ENCODE measurements at places on chromosomes 5 and 9.

GRCh38 chr5:66718374-66719002 lies 122.3 kb downstream of the MAST4 start:
- DNase-seq: no peak

GRCh38 chr5:172052450-172053236 lies 46.2 kb upstream of the FBXW11 start:
- no peak for DNase-seq

- DNase-seq: no peak
Observed at GRCh38 chr5:107361945-107362344, 308.8 kb downstream of the EFNA5 start.

- no peak for DNase-seq
Observed at GRCh38 chr5:175305251-175305650, 138.7 kb downstream of the DRD1 start.

DNA sequence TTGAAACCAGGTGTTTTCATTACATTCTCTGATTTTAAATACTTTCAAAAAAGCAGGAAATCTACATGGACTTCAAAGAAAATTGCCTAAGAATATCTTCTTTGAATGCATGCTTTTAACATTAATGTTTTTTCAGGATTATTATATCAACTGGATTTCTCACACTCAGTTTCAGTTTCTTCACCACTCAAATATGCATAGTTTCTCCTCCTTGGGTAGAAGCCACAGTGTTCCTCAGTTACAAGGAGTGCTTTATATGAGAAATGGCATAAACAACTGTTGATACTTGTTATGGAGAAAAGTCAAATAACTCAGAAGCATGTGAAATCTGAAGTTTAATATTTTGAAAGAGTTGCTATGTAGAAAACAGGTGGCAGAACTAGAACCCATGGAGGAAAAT lies 196.9 kb downstream of the DMRTA1 start:
- DNase-seq: no peak
